ENCODE measurements at places on chromosomes 4 and X.

DNA sequence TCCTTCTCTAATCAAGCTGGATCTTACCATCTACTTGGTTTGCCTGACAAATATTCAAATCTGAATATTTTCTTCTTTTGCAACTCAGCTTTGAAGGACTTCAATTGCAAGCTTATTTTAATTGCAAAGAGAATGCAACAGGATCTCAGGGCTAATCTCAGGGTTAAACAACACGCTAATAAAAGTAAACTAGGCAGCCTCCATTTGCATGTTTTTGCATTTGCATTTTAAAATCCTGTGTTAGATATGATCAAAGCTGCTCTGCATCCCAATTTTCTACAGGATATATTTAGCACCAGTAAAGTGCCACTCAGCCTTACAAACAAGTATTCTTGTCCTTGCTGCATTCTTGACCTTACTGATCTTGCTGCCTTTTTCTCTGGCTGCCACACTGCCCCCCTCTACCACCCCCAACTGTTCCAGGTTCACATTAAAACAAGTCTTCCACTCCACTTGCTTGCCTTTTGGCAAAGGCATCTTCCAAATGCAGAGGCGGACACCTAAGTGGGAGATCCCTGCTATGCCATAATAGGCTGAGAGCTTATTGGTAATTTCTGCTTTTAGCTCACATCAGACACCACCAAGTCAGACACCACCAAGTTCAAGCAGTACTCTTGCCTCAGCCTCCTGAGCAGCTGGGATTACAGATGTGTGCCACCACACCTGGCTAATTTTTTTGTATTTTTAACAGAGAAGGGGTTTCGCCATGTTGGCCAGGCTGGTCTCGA lies 48.1 kb downstream of the GPRIN3 start:
- no peak for DNase-seq

DNA sequence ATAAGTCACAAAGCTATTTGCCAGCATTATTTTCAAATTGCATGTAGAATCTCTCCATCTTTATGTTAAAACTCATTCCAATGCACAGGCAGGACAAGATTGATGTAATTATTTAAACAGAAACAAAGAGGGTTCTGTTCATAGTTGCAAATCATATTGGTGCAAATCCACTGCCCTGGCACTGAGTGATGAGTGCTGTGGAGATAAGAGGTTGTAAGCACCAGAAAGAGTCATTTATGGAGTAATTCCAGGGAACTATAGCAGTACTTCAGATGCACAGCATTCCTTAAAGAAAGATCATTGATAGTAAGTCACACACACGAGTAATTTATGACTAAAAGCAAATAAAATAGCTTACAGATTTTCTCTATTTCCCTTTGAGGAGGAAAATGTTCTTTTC lies 337.7 kb upstream of the CTSO start:
- DNase-seq, result no peak

DNA sequence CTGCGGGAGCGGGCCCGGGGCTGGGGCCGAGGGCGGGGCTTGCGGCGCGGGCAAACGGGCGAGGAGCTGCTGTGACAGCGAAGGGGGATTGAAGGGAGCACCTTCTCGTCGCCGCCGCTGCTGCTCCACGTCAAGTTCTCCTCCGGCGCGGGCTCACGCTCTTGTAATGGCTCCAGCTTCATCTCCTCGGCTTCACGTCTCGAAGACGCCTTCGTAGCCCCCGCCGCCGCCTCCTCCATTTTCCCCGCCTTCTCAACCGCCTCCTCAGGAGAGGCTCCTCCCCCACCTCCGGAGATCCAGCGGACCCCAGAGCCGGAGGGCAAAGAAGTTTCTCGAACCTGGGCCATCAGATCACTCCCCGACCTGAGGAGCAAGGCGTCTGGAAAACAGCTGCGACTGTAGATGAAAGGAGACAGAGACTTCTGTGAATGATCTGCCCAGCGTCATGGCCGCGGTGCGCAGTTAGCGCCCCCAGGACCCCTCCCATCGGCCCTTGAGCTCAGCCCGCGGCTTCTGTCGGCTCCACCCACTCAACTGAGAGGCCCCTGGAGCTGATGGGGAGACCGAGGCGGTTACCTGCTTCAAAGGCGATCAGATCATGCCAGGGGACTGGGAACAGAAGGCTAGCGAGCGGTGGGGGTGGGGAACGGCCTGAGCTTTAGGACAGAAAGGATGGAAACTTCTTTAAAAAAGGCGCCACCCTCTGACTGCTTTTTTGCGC lies 895 bp downstream of the USP51 start:
- DNase-seq, result peak; percentile 69

- no peak for DNase-seq
Measured at GRCh38 chrX:40415675-40416074, 165.1 kb upstream of the ATP6AP2 start.

GRCh38 chr4:161926033-161926828 lies 237.6 kb downstream of the FSTL5 start:
- DNase-seq, result no peak
